ENCODE measurements at places on chromosomes 2 and 18.

DNA sequence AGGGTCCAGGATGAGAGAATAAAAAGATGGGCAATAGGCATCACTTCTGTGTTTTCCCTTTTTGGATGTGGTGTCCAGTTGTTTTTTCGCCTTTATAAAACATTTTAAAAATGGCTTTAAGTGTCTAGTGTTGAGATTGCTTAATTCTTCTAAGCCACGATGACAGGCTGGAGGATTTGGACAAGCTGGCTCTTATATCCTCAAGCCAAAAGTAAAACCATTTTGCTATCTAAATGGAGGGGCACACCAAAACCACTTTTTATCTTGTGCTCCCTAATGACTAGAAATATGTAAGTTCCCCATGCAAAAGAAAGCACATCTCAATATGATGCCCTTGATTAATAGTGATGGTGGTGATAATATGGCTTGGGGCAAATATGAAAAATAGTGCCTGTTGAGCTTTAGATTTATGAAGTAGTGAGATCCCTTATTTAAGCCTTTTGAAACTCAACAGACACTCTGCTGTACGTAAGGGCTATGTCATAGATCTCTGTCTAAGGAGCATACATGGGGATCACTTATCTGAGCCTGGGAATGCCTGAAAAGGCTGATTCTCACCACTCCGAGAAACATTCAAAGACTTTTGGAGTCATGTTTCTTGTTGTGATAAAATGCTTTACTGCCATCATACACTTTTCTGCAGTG, 185.5 kb downstream of the KCNS3 start:
- no peak for DNase-seq

- no peak for DNase-seq
These were observed 67.6 kb downstream of the AAK1 start for GRCh38 chr2:69575926-69576325.

- DNase-seq, result no peak
These were observed 2.1 kb downstream of the C2orf49 start for GRCh38 chr2:105339414-105339813.

DNA sequence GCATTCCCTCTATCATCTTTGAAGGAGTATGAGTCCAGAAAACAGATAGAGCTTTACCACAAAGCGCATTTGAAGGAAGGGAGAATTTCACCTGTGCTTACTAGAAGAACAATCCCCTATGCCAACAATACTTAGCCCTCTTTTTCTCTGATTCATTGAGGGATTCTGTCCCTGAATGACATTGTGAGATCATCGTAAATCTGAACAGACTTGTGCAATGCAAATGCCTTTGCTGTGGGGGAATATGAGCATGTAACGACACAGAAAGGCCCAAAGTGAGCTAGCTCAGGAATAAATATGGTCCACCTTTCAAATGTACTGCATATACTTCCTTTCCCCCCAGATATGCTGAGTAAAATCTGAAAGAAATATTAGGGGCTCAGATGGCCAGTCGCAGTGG, 67.6 kb downstream of the SCN1A start:
- no peak for DNase-seq

- DNase-seq, result no peak
These were observed 130.7 kb downstream of the SH3RF3 start for GRCh38 chr2:109259671-109260070.

DNA sequence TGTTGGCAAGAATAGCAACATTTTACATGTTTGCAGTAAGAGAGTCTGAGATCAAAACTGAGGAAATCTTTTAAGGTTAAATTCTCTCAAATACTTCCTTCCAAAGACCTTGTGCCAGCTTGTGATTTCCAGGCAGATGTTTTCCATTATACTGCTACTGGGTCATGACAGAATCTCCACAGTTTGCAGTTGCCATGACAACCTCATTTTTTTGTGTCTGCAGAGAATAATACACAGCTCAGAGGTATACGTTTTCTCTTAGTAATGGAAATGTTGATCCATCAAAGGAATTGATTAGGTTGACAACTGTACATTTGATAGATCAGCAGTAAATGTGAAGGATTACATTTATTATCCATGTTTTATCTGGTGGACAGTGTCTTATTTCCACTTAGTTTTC, 29.1 kb upstream of the CSRNP3 start:
- DNase-seq, result no peak

DNA sequence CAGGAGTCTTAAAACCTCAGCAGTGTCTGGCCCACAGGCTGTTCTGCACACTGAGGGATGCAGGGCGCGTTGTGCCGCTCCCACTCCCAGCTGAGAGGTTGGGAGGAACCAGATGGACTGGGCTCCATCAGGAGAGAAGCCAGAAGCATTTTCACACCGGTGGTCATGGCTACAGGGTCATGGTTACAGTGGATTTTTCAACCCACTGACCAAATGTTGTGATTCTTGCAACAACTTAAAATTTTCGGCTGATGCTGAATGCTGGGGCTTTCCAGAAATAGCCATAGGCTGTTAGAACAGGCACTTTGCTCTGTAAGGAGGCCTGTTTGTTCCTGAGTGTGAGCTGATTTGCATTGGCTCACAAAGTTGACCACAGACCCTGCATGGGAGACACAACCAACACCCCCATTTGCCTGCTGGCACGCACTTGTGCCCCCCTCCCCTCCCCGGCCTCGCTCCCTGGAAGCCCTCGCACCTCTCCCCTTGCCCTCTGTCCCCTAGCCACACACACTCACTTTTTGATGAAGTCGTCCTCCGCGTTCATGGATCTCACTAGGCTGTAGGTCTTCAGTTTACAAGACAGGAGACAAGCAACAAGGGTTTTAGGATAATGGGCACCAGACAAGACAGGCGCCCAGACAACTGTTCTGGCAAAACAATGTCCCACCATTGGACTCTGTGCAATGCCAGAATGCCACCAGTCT, 3.4 kb downstream of the LPIN1 start:
- no peak for DNase-seq

GRCh38 chr2:53842891-53843290, 16.9 kb downstream of the GPR75 start:
- no peak for DNase-seq

Measured in stimulated activated CD8-positive, alpha-beta memory T cell treated with anti-CD3 and anti-CD28 coated beads, Interleukin-7, amount 100 ng/mL, for 4 hours (primary cell).